Stimulated activated CD4-positive, alpha-beta T cell treated with anti-CD3 and anti-CD28 coated beads, TNF-alpha, amount 100 ng/mL, for 1 hour (primary cell): ENCODE measurements at places on chromosomes 4 and X.

- no peak for DNase-seq
These were observed 35.7 kb downstream of the GATB start for GRCh38 chr4:151725087-151725486.

DNA sequence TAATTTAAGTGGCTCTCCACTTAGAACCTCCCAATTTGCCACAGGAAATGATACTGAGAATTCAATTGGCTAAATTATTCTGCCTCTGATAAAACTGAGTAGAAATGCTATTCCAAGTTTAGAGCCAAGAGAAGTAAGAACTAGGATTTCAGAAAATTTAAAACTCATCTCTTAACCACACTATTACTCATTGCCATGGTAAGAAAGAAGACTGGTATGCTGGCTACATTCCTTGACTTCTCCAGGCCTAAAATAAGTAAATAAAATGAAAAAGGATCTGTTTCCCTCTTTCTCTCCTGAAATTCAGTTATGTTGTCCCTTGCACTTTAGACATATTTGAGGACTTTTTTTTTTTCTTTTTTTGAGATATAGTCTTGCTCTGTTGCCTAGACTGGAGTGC lies 23.3 kb downstream of the ZNF280C start:
- DNase-seq: no peak

DNA sequence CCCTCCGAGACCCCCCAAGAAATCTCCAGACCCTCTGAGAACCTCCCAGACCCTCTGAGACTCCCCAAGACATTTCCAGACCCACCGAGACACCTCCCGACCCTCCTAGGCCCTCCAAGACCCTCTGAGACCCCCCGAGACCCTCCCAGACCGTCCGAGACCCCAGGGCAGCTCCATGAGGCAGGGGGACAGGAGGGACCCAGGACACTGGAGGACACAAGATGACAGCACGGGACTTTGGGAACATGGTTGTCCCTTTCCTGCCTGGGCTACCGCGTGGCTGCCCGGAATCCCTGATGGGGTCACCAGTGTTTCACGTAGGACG lies 10.3 kb downstream of the CTBP1 start:
- DNase-seq: no peak

DNA sequence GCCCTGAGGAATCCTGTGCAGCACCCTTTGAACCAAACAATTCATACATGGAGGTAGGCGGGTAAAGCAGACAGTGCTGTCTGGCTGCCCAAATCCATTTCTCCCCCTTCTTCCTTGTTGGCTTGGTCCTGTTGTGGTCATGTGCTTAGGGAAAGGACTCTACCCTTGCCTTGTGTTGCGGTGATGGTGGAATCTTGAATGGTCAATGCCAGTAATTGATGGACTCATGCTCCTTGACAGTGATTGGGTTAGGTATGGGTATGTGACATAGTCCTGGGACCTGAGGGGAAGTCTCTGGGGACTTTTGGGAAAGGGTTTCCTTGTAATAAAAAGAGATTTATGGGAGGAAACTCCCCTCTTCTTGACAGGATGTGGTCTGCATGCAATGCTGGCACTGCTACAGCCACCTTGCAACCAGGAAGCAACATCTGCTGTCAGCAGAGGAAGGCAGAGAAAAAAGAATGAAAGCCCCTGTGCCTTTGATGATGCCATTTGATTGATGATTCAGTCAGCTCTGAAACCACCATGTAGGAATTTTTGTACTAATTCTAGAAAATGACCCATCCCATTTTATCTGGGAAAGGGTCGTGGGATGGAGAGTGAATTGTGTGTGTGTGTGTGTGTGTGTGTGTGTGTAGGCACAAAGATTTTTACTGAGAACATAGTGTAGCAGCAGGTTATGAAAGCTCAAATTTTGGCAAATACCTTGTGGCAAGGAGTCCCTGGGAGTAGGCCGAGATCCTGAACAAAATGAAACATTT lies 30.0 kb upstream of the HUWE1 start:
- no peak for DNase-seq

- DNase-seq: no peak
These were observed 98.9 kb downstream of the ARHGAP6 start for GRCh38 chrX:11566789-11567188.

- DNase-seq: no peak
These were observed 795.0 kb downstream of the CCSER1 start for GRCh38 chr4:90922174-90922573.

DNA sequence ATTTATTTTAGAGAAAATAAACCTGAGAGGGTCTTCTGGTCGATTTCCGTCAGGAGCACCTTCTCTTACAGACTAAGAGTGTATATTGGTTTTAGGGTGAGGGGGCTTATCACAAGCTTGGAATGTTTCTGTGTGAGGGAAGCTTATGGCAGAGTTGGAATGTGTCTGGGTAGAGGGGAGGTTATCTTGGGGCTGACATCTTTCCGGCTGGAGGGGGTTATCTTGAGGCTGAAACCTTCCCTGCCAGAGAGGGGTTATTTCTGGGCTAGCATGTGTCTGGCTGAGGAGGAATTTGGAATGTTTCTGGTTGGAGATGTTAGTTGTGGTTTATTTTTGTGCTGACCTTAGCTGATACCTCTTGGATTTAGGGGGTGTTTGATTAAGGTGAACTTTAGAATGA lies 1312.1 kb downstream of the ADGRL3 start:
- no peak for DNase-seq

DNA sequence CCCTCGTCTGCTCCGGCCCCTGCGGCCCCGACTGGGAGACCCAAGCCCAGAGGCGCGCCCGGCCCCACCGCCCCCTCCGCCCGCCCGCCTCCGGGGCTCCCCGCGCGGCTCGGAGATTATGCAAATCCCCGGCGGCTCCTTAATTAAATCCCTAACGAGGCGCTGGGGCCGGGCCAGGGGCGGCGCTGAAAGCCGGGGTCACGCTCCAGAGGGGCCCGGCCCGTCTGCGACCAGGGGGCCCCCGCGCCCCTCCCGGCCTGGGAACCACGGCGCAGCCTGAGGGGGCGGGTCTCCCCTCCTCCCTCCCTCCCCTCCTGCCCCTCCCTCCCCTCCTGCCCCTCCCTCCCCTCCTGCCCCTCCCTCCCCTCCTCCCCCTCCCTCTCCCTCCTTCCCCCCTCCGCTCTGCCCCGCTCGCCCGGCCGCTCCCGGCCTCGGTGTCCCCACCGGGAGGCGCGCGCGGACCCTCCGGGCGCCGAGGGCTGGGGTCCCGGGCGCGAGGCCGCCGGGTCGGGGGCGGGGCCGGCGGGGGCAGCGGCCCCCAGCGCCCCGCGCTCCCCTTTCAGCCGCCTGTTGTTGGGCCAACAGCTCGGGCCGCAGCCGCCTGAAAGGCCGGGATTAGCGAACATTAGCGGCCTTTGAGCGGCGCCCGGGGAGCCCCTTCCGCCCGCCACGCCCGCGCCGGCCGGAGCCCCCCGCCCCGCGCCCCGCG lies 25.9 kb upstream of the FGFR3 start:
- DNase-seq: no peak

DNA sequence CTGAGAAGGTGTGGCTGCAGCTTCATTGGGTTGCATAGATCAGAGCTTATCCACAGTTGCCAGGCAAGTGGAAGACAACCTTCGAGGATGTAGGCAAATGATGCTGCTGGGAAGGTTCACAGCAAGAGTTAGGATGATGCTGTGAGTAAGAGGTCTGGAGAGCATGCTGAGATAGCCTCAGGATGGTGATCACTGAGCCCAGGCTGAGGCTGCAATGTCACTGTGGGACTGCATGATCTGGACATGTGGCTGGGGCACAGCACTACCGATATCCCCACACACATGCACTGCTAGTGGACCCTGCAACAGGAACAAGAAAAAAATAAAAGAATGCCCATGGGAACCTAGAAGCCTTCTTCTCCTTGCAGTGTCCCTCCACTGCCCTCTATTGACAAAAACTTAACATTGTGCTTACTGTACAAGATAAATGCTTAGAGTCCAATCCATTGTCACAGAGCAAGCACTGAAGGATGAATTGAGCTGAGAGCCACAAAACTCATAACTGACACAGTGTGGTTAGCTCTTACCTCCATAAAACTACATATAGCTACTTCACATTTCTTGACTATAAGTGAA lies 105.6 kb downstream of the CNKSR2 start:
- DNase-seq: no peak

DNA sequence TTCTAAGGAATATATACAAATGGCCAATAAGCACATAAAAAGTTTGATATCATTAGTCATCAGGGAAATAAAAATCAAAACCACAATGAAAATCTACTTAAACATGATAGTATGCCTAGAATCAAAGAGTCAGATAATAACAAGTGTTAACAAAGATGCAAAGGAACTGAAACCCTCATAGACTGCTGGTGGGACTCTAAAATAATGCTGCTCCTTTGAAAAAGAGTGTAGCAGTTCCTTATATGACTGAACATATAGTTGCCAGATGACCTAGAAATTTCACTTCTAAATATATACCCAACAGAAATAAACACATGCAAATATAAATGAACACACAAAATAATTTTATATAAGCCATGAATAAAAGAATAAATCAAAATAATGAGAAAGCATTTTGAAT lies 205.1 kb upstream of the CTSO start:
- no peak for DNase-seq

GRCh38 chr4:152951348-152951747 lies 15.2 kb downstream of the FHDC1 start:
- DNase-seq: no peak

- no peak for DNase-seq
These were observed 48.0 kb upstream of the LAS1L start for GRCh38 chrX:65582450-65583082.

GRCh38 chr4:92357966-92358365 lies 54.2 kb downstream of the GRID2 start:
- DNase-seq: no peak

- no peak for DNase-seq
These were observed 19.5 kb downstream of the RGS12 start for GRCh38 chr4:3312362-3312761.

DNA sequence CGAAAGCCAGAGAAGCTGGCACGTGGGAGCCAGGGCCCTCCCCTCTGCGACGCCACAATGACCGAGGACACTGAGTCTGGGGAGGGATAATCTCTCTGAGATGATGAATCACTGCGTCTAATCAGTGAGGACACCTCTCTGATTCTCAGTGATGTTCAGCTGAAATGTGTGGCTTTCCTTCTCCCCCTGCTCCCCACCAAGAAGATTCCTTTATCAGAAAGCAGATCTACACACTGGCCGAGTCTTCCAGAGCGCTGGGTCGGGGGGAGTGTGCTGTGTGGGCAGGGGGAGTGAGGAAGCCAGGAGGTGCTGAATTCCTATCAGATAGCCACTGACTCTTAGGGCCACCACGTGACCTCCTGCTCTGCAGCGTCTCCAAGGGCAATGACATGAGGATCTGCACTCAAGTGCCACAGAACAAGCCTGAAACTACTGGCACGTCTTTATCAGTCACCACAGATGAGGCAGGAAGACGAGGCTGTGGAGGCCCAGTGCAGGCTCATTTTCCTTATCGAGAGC lies 89.2 kb downstream of the GATB start:
- DNase-seq: no peak

DNA sequence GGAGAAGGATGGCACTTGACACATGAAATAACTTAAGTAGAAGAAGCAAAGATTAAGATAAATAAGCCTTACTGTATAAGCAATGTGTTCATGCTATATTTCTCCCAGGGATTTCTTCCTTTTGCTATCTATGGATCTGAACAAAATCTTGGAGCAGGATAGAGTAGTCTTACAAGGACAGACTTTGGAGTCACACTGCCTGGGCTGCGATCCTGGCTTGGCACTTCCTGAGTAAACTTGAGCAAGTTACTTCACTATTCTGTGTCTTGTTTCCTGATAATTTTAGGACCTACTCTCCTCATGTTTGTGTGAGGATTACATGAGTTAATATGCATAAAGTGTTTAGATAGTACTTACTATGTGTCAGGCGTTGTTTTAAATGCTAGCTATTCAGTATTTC lies 340.0 kb upstream of the MAOA start:
- DNase-seq: no peak

- no peak for DNase-seq
These were observed 31.5 kb downstream of the RAI2 start for GRCh38 chrX:17829566-17829965.

DNA sequence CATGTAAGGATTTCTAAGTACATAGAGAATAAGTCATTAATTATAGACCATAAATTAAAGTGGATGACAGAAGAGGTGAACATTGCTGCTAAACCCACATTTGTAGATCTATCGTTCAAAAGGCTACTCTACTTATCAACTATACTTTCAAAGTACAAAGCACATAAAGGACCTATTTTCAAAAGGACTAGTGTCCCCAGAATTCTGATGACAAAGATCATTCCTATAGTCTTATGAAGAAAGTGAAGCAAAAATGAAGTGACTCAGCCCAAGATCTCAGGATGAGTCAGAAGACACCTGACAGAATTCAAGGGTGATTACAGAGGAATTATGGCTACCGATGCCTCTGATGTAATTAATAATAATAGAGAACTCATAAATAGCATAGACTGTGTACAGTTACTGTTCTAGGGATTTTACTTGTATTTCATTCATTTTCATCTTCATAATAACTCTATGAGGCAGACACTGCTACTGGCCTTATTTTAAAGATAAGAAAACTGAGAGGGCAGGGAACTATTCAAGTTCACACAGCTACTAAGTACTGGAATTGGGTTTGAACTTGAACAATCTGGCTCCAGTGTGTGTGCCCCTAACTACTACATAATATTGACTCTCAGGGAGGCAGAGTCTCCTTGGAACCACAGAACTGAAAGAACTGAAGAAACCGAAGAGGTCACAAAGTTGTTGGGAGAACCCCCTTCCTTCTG lies 17.1 kb downstream of the USP46 start:
- DNase-seq: no peak

DNA sequence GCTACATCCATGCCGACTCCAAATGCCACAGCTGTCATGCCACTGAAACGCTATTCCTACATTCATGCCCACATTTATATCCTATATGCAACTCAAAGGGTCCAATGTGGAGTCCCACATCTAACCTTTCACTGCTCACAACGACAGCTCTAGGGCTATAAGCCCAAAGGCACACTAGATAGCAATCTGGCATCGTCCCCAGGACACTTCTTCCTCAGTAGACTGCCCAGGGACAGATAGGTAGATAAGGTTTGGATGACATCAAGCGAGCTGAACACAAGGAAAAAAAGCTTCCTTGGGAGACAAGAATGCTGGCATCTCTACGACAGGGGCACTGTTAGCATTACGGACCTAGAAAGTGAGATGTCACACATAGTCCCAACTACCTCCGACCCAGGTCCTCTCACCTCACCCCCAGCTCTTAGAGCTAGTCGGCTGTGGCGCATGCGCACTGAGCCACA lies 685 bp downstream of the RAB9B start:
- DNase-seq: peak; percentile 11
